ENCODE measurements at places on chromosomes 2 and 18.

GRCh38 chr18:23967321-23968089, 47.0 kb upstream of the TTC39C start:
- DNase-seq: no peak

- no peak for DNase-seq
Measured at GRCh38 chr18:54338230-54338629, 19.4 kb downstream of the STARD6 start.

- DNase-seq: no peak
Measured at GRCh38 chr2:221060376-221060775, 511.7 kb downstream of the EPHA4 start.

DNA sequence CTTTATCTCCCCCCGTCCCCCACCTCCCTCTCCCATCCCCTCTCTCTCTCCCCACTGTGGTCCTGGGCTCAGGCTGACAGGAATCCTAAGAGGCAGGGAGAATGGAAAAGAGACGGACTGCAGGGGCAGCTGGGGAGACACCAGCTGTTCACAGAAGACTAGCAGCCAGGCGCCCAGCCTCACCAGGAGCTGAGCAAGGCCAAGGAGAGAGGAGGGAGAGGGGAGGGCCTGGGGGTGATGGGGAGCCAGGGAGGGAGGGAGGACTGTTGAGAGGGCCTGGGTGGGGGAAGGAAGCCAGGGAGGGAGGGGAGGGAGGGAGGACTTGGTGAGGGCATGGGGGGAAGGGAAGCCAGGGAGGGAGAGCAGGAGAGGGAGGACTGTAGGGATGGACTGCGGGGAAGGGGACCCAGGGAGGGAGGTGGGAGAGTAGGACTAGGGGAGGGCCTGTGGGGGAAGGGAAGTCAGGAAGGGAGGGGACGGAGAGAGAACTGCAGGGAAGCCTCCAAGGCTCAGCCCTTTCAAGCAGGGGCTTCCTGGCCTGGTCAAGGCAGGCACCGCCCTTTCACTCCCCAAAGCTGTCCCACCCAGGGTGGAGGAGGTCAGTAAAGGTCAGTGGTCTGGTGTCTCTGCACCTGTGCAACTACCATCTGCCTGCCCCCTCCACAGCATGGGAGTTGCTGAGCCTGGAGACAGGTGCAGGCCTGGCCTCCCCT, 517.7 kb upstream of the MYT1L start:
- no peak for DNase-seq

- DNase-seq: no peak
Measured at GRCh38 chr2:119820275-119820674, 60.6 kb downstream of the PTPN4 start.

DNA sequence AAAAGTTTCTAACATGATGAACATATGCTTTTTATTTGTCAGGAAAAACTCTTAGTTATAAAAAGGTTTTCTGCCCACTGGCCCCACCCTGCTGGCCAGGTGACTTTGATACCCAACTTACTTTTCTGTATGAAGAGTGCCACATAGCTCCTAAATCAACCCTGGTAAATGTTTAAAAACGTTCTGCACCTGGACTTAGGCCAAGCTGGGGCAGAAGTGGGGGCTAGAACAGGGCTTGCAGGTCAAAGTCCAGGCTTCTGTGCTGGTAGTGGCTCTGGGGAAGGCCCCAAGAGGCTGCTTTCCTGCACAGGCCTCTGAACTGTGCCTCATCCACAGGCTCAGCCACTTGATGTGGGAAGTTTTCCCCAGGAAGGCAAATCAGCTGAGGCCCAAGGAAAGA, 171.7 kb downstream of the ANKRD30B start:
- DNase-seq: no peak

DNA sequence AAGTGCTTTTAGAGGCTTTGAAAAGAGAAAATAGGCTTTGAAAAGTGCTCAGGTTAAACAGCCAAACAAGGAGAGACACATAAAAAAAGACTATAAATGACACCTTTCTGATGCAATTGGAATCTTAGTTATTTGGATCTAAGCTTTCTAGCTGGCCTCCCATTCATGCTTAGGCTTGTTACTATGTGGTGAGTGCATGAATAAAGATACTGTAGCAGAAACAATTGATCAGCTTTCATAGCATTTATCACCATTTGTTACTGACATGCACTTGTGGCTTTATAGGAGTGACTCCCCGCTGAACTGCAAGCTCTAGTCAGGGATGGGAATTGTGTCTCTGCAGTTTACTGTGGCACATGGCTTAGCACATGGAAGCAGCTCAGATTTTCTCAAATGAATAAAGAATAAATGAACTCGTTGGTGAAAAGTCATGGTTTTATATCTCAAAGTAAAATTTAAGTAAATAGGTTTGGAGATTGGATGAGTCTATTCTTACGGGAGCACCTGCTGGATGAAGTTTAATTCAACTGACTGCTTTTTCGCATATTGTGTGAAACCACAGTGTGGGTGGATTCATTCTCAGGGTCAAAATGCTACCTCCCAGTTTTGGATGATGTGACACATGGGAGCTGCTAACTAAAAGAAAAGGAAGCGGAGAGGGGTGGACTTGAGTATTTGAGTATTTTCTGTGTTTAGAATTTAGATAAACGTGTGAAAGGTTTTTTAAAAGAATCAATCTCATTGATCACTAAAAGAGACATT, 91.1 kb upstream of the NOL4 start:
- no peak for DNase-seq

- DNase-seq: no peak
Measured at GRCh38 chr18:62323483-62324180, 1.5 kb upstream of the TNFRSF11A start.

- DNase-seq: no peak
Measured at GRCh38 chr2:60320724-60321123, 232.7 kb downstream of the BCL11A start.

DNA sequence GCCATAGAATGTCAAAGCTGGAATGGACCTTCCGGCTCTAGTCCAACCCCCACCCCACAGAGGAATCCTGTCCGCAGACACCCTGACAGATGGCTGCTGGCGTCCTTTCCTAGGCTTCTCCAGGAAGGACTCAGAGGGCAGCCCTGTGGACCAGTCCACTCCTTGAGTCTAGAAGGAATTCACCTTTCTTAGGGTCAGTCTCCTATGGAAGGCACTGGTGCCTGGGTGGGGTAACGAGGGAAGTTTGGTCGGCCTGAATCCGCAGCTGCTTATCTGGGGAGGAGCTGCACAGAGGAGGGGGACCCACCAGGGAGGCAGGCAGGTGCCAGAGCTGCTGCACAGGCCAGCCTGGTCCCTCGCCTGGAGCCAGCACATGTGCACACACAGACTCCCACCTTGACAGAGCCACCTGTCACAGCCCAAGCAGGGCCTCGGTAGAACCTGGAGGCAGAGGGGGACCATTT, 2.5 kb downstream of the DNMT3A start:
- no peak for DNase-seq

DNA sequence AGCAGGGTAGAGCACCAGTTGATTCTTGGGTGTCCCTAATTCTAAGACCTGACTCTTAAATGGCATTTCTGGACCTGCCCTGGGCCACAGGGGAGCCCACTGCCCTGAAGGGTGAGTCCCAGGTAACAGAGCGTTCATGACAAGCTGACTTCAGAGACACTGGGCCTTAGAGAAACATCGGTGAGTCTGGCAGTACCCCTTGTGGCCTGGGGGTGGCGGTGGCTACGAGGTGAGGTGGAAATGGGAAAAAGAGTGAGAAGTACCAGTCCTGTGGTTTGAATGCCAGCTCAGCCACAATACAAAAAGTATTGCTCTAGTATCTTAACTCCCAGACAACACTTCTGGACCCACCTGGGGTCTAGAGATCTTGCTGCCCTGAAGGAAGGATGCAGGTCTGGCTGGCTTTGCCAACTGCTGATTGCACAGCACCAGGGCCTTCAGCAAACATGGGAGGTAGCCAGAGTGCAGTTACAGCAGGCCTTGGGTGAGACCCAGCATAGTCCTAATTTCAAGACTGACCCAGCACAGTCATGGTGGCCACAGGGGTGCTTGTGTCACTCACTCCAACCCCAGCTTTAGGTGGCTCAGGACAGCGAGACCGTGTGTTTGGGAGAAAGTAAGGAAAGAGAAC, 44.5 kb downstream of the USP34 start:
- peak; percentile 17 for DNase-seq

GRCh38 chr2:128639693-128640092, 321.0 kb upstream of the HS6ST1 start:
- DNase-seq: no peak

DNA sequence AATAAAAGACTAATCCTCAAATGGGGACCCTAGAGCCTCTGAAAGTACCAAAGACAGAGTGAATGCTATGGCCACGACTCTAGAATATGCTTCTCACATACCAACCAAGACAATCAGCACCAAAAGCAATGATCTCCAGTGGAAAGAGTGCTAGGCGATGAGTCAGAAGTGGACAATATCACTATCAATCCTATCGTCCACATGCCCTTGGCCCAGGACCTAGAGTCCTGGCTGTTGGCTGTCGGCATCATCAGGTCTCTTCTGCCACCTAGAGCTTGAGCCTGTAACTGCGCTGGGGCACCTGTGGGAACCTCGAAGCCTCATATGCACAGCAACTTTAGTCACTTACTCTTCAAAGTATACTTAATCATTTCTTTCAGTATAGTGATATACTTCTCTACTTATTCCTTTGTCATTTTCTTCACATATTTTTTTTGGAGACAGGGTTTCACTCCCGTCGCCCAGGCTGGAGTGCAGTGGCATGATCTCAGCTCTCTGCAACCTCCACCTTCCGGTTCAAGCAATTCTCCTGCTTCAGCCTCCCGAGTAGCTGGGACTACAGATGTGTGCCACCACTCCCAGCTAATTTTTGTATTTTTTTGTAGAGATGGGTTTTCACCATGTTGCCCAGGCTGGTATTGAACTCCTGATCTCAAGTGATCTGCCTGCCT, 29.7 kb downstream of the NOL10 start:
- DNase-seq: peak; percentile 58

GRCh38 chr2:188659656-188660406, 314.3 kb upstream of the COL3A1 start:
- no peak for DNase-seq

- DNase-seq: no peak
Measured at GRCh38 chr2:5692561-5693286, 540 bp downstream of the SOX11 start.

- DNase-seq: no peak
Measured at GRCh38 chr2:96108541-96109360, 7.6 kb downstream of the ADRA2B start.

- DNase-seq: peak; percentile 27
Measured at GRCh38 chr18:25795213-25795612, 295.2 kb downstream of the SS18 start.

- DNase-seq: no peak
Measured at GRCh38 chr2:3313781-3314375, 63.7 kb downstream of the EIPR1 start.

DNA sequence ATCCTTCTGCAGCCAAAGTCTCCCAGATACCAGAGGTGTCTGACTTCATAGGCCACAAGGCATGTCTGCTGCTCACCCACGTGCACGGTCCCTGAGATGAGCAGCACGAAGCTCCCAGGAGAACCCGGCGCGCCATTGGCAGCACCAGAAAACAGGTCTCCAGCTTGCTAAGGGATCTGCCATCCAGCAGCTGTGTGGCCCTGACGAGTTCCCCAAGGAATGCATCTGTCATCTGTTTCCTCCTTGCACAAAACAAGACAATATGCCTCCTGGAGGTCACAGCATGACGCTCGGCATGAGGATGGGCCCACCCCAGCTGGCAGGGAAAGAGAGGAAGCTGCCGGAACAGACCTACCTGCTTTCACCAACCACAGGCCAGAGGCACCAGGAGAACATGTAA, 29.2 kb downstream of the HS6ST1 start:
- DNase-seq: no peak

Measured in head of caudate nucleus (tissue), 42 donors.